ENCODE measurements at places on chromosomes 1 and 21.

DNA sequence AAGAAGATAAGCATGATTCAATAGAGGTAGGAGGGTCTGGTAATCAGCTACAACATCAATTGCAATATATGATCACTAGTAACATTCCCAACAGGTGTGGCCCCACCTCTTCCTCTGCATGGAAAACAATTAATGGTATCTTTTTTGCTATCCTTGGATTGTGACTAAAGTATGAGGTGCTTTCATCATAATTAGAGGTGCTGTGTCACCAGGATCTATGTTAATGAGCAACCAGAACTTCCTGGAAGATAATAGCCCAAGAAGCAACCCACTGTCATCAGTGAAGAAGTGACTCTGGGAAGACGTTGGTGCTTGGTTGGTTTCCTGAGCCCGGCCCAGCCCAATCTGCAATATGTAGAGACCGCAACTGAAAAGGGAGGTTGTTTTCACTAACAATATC lies 167.2 kb downstream of the SETD4 start:
- DNase-seq: no peak

GRCh38 chr1:25107643-25108010 lies 124.7 kb downstream of the SYF2 start:
- no peak for DNase-seq

DNA sequence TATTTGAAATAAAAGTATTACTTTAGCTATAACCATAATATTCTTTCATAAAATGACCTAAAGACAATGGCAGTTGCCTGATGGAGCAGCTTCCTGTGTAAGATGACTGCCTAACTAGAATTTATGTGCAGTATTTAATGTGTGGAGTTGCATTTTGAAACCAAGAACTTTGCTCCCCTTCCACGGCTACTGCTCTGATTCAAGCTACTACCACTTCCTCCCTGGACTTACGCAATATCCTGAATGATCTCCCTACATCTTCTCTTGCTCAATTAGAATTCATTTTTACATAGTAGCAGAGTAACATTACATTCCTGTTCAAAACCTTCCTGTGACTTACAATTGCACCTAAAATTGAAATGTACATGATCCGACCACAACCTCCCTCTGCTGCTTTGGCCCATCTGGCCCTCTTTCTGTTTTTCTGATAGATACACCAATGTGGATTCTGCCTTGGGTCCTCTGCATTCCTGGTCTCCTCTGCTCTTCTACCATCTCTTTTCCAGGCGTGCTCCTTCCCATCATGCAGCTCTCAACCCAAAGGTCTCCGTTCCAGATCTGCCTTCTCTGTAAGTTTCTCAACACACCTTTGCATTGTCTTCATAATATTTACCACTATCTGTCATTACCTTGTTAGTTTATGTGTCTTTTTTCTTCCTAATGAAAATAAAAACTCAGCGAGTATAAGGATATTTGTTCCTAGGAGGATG lies 47.4 kb upstream of the USP25 start:
- no peak for DNase-seq

DNA sequence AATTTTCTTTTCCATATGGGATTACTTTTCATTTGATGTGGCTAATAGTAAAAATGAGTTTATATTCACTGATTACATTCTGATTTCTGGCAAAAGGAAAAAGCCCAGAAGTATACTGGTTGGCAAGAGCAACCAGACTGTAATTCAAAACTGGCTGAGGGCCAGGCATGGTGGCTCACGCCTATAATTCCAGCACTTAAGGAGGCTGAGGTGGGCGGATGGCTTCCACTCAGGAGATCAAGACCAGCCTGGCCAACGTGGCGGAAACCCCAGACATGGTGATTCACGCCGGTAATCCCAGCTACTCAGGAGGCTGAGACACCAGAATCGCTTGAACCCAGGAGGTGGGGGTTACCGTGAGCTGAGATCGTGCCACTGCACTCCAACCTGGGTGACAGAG lies 14.5 kb downstream of the SYT11 start:
- peak; percentile 13 for DNase-seq

- DNase-seq: no peak
Observed at GRCh38 chr1:198543670-198544260, 3.3 kb upstream of the ATP6V1G3 start.

DNA sequence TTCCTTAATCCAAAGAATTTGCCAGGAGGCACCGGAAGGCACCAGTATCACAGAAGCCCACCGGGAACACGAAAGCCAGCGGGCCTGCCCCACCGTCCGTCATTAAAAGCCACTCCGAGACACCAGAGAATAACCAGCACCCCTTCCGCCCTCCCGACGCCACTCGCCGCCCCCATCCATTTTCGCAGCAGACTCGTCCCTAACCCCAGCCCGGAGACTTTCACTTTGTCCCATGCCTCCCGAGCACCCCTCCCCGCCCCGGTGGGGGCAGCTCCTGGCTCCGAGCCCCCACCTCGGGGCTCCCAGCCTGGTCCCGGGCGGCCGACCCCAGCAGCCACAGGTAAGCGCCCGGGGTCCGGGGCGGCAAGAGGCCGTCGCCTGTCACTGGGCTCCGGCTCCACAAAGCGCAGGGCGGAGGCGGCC lies 105.4 kb downstream of the SLC45A1 start:
- DNase-seq: no peak

GRCh38 chr21:35603494-35603893 lies 456.8 kb downstream of the SETD4 start:
- DNase-seq: no peak

DNA sequence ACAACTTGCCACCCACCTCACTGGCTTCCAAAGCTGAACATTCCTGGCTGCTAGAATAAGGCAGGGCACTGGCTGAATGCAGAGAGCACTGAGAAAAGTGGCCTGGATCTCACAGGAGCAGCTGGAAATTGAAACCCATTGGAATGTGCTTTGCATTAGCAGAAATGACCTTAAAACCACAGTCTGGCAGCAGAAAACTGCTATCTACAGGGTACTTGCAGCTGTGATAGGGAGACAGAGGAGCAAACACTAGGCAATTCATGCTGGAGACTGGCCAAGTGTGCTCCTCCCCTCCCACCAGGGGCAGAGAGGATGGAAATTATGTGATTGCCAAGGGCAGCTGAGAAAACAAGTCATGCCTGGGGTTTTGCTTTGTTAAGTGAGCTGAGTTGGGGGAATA lies 47.2 kb downstream of the HSD3B1 start:
- no peak for DNase-seq

- no peak for DNase-seq
Observed at GRCh38 chr1:4147509-4147908, 247.4 kb upstream of the C1orf174 start.

GRCh38 chr1:169106921-169107602 lies 572 bp downstream of the ATP1B1 start:
- no peak for DNase-seq

GRCh38 chr1:48771561-48771960 lies 5.1 kb downstream of the BEND5 start:
- DNase-seq: no peak

- no peak for DNase-seq
Observed at GRCh38 chr1:197418693-197419092, 150.6 kb downstream of the CRB1 start.

DNA sequence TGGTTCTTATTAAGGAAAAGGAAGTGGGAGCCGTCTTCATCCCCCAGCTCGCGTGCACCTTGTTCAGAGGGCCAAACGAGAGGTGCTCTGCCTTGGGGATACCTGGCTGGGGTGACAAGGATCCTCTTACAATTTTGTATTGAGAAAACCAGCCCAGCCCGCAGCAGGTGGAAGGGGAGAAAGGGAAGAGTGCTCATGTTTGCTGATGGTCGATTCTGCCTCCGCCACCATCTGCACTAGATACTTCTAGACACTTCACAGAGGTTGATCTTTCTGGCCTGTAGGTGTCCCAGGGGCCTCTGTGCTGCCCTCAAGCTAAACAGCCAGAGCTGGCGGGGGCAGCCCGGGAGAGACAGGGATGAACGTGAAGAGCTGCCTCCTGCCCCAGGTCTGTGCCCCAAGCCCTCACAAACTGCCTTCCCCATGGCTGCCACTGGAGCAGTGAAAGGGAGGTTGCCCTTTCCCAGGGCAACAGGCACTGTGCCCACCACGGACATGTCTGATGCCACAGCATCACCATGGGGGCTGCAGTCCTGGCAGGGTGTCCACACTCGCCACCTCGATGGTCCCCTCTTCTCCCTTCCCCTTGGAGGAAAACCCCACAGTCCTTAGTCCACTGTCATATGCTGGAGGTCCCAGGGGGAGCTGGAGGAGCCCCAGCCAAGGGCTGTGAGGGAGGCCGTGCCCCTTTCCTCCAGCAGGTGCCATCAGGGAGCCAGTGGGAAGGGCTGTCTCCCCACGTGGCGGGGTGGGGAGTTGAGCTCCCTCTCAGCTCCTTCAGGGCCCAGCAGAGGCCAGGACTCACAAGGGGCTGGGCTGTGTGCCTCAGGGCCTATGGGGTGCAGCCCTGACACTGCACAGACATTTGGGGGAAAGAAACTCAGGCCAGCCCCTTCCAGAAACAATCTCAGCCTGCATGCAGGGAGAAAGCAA lies 8.1 kb downstream of the ADPRS start:
- DNase-seq: no peak

Measured in hypothalamus (tissue), 51 donors.